AG04450 (cell line): ENCODE measurements at places on chromosomes 11 and 22.
A peak's percentile ranks its signal among the peaks of the same experiment; 100 is the strongest.

DNA sequence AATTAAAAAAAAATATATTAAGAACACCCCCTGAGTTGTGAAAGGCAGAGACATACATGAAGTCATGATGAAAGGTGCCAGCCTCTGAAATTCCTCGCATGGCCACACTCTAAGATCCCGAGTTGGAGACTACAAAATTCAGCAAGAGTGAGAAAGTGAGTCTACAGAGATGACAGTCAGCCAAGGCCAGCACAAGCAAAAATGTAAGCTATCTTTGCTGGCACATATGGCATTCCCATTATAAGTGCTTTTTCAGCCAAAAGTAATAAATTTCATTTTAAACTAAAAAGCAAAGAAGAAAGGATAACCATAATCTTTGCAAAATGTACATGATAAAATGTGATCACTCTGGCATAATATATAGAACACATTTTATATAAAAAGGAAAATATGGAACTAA, 40.6 kb downstream of the FANCF start:
- DNase-seq = no peak

DNA sequence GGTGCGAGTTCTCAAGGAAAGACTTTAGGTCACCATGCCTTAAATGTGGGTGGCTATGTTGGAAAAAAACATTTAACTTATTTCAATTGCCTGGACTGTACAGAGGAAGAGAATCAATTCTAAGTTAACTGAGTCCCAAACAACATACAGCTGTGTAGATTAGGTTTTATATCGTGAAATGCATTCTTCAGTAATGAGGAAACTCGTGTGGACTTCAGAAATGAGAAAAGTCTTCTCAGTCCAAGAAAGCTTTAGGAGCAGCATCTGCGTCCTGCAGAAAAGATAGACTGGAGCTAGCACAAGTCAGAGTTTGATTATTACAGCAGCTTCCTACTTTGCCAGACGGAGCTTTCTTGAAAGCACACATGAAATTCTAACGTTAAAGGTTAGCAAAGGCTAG, 673.0 kb downstream of the OPCML start:
- no peak for DNase-seq

GRCh38 chr11:834371-835316, 1.9 kb downstream of the CD151 start:
- no peak for DNase-seq

- DNase-seq = no peak
These were observed 108.4 kb upstream of the TIMP3 start for GRCh38 chr22:32693102-32693501.

GRCh38 chr11:19790831-19791552, 78.4 kb downstream of the NAV2 start:
- DNase-seq = no peak

DNA sequence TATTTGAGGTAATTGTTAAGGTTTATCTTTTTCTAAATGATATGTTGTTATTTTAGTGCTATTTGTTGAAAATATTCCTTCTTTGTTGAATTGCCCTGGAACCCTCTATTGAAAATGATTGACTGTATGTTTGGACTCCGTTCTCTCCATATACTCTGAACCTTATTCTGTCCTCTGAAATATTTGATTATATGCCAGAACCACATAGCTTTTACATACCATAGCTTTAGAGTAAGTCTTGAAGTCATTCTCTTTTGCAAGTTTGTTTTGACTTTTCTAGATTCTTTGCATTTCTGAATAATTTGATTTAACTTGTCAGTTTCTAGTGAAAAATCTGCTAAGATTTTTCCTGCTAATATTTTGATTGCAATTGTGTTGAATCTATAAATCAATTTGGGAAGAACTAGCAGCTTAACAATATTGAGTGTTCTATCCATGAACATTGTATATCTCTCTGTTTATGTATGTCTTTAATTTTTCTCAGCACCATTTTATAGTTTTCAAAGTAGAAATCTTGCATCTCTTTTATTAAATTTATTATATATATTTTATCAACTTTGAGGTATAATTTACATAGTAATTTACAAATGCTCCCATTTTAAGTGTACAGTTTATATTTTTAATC, 51.7 kb upstream of the PITPNB start:
- DNase-seq = no peak

DNA sequence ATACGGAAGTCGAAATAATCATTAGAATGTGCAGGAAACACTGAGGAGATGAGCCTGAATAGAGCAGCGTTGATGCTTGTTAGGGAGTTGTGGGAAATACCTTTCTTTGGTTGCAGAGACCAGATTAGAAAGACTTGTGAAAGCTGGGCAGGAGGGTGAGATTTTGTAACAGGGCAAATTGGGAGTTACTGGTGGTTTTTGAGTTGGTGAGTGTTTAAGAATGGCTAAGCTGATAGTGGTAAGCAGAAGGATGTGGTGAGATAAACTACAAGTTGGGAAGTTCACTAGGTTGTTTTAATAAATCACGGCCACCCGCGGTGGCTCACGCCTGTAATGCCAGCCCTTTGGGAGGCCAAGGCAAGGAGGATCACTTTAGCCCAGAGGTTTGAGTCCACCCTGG, 34.4 kb downstream of the MCAM start:
- DNase-seq = no peak

- no peak for DNase-seq
These were observed 12.3 kb upstream of the MPZL2 start for GRCh38 chr11:118276422-118276821.

DNA sequence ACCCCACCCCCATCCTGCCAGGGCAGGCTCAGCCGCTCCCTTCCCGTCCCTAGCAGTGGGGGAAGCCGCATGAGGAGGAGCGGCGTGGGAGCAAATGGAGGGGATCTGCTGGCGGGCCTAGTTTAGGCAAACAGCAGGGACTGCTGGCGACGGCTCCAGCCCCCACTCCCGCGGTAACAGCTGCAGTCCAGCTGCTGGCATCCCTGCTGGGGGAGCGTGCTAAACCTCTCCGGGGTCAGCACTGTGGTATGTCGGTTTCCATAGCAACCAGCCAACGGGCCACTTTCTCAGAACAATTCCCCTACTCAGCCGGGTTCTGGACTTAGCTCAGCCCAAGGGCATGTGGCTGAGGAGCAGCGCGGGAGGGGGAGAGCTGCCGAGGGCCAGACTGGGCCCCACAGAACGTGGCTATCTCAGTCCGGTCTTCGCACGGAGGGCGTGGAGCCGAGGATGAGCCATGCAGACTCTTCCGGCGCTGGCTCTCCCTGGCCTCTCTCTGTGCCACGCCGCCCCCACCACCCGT, 98.8 kb downstream of the PKNOX2 start:
- DNase-seq = peak; percentile 100

GRCh38 chr11:40179541-40179940, 1279.9 kb downstream of the LRRC4C start:
- DNase-seq = no peak

GRCh38 chr11:73237471-73238290, 19.6 kb downstream of the P2RY2 start:
- no peak for DNase-seq

DNA sequence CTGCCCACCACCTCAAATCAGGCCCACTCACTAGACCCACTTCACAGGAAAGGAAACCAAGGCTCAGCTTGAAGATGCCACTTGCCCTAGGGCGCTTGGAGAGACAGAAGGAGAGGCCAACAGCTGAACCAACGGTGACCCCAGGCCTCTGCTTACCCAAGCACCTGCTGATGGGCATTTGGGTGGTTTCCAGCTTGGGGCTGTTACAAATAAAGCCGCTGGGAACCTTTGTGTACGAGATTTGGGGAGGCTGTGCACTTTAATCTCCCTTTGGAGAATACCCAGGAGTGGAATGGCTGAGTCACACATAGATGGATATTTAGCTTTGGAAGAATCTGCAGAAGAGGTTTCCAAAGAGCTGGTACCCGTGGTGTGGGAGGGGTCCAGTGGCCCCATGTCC, 50.9 kb upstream of the LINC01488 start:
- no peak for DNase-seq

DNA sequence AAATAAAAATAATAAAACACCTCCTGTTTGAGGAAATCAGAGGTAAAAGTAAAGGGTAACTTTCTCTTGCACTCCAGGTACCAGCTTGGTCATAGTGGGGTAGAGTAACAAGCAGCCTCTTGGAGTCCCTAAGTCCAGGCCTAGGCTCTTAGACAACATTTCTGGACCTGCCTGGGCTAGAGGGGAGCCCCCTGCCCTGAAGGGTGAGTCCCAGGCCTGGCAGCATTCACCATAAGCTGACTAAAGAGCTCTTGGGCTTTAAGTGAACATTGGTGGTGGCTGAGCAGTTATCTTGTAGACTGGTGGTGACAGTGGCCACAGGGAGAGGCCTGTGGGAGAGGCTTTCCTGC, 18.6 kb upstream of the OR56A3 start:
- DNase-seq = no peak

DNA sequence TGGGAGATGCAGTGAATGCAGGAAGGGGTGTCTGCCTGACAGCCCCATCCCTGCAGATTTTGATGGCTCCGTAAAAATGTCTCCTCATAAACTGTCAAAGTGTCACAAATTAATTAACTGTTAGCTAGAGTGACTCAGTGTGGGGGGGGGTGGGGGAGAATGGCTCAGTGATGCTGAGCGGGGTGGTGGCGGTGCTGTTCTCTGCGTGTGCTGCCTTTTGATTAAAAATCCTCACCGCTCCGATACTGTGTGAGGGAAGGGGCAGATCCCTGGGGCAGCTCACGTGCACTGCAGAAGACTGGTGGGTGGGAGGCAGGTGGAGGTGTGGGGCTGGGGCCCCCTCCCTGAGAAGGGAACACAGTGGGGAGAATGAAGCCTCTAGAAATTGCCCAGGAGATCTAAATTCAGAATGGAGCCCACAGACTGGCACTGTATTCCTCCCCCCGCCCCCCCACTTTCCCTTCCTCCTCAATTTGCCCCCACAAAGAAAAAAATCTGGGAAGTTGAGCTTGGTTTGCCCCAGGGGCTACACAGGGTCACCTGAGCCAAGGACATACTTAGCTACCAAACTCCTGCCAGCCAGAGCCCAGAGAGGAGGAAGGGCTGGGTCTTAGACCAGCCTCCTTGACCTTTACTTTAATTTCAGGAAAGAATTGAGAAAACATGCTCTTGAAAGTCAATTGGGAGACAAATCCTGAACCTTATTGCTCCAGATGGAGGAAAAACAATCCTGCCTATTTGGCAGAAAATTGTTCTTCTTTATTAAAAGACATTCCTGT, 39.8 kb downstream of the DRD2 start:
- DNase-seq = no peak

- DNase-seq = no peak
These were observed 1.9 kb downstream of the WBP2NL start for GRCh38 chr22:42000466-42000865.

DNA sequence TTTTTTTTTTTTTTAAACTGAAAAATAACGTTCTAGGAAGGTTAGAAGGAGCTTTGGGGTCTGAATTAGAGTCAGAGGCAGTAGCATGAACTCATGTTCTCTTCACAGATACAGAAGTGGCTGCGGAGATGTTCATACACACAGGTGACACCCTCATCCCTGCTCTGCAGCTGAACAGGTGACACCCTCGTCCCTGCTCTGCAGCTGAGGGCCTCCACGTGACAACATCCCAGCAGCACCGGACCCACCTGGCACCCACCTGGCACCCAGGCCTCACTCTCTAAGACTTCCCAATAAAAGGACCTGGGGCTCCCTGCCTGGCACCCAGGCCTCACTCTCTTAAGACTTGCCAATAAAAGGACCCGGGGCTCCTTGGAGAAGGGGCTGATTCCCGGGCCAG, 19.8 kb downstream of the DRD4 start:
- DNase-seq = no peak

GRCh38 chr11:86898689-86899088, 56.5 kb downstream of the FZD4 start:
- no peak for DNase-seq

GRCh38 chr22:33524511-33525260, 395.6 kb downstream of the LARGE1 start:
- DNase-seq = no peak

DNA sequence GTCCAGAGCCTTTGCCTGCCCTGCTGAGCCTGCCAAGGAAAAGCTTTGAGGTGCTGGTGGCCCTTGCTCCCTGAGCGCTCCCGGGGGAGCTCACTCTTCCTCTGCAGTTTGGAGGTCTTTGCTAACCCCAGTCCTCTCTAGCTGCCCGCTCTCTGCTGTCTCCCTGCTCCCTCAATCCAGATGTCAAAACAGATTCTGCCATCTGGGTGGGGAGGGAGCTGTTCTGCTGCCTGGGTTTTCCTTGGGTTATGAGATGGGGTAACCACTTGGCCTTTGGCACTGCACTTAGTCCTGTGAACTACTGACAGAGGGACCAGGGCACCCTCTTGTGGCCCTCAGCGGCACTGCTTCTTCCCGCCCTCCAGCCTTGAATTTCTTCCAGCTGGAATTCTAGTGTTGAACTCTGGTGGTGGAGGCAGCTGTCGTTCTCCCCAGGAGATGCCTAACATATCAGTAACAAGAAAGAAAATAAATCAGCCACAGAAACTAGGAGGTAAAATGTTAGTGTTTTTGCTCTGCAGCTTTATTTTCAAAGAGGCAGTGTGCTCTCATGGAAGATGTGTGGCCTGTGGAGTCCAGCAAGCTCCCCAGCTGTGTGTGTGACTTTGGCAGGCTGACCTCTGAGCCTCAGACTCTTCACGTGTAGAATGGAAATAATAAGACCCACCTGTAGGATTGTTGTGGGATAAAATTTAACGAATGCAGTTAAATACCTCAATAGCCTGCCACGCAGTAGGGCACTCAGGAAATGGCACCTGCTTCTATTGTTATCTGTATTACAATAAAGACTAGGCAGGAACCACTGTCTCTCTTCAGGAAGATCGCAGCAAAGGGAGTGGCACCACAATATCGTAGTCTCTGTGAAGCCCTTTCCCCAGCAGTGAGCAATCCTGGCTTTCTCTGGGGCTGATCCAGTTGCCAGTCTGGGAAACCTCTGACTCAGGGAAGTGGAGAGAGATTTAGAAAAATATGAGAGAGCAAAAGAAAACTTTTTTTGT, 23.4 kb downstream of the ARFGAP2 start:
- DNase-seq = peak; percentile 74

DNA sequence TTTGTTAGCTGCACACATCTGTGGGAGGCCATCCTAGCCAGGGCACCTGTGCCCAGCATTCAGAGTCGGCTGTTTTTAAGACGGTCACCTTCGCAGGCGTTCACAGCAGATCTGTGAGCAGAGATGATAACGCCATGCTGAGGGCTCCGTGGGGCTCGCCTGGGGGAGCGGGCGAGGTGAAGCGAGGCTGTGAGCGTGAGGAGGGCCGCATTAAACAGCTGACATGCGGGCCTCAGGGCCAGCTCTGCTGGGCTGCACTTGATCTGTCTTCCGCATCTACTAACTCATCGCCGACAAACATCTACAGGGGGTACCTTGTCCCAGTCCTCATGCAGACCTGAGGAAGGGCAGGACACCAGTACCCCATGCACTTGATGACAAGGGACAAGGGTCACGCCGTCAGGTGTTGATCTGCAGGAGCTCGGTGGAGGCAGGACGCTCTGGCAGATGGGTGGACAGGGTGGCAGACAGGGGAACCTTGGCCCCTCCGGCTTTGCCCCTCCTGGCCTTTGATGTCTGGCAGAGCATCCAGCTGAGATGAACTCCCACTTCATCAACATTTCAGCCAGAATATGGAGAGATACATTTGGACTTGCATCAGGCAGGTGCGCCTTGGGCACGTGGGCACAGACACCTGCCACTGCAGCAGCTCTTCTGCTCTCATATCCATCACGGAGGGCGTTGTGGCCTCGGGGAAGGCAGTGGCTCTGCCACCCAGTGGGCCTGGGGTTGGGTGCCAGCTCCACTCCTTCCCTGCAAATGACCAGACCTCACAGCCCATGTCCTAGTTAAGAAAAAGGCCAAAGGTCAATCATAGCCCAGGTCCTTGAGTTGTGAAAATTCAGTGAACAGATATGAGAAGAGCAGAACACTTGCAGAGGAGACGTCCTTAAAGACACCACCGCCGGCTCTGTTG, 822.9 kb downstream of the BRD1 start:
- DNase-seq = no peak
